Right lung (tissue), 10 donors: ENCODE measurements at places on chromosomes 5 and 9.

DNA sequence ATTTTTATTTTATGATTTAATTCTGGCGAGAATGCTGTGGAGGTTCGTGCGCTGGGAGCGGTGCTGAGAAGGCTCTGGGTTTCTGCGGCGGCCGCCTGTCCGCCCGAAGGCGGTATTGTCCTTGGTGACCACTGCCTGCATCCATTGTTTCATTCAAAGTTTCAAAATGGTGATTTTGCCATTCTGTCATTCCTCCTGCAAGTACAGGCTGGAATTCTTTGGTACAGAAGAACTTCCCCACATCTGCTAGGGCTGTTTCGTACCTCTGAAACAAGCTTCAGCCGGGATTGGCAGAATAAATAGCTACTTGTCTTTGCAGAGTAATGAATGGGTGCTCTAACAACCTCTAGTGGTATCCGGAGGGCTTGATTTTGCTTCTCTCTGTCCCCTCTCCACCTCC is 112.6 kb upstream of the CACNA1B start:
- DNase-seq = no peak

DNA sequence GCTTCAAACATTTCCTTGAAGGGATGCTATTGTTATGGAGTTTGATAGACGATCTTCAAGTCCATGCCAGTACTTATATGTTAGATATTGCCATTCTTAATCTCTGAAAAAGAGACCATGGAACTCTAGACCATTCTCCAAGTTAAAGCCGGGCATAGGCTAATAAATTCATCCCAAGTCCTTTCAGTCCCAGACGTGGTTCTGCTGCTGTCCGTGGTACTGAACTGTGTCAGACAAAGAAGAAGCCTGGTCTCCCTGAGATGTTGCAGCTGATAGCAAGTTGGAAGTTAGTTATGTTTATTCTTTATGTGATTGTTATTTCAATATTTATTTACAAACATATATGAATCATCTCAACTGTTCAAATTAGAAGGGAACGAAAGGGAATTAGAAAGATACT is 158.7 kb downstream of the NMUR2 start:
- DNase-seq = peak; percentile 15

DNA sequence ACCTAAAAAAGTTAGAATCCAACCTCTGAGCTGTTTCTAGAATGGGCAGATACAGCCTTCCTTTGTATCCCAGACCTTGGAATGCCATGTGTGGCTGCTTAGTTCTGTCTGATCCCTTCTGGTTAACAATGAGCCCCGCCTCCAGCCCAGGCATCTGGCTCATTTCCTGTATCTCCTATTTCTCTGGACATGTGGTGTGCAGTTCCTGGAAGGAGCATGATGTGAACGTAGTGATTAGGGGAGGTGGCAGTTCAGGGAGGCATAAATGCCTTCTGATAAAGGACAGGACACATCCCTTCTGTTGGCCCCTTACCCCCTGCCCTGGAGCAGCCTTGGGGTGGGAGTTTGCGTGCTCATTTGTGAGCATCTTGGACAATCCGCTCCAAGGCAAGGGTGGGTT is 243.0 kb downstream of the ZSWIM6 start:
- no peak for DNase-seq

DNA sequence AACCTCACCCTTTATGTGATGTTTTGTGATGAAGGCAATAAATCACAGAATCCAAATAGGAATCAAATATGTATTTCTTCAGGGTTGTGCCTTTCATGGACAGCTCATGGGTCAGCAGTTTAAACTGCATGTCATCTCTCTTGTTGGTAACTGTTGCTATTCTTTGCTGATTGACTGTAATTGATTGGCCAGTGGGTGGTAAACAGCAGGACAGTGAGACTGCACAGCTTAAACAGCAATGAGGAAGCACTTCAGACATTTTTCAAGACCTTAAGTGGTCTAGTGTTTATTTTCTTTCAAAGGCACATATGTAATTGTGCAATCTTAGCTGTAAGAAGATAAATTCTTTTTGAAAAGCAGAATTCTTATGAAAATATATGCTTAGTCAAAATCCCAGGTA is 260.5 kb downstream of the COX7C start:
- no peak for DNase-seq

DNA sequence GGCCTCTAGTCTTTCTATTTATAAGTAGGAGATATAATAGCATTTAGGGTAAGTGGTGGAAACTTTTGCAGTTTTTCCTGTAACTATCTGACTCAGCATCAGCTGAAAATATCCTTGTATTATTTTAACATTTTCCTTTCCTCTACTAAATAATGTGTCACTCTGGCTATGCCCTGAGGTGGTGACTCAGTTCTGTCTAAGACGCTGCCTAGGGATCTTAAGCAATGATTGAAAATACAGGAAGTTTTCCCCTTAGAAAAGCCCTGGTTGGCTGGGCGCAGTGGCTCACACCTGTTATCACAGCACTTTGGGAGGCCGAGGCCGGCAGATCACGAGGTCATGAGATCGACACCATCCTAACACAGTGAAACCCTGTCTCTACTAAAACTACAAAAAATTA is 9.3 kb upstream of the EDIL3 start:
- no peak for DNase-seq

- no peak for DNase-seq
Measured at GRCh38 chr5:157486861-157487260, 26.8 kb downstream of the NIPAL4 start.

DNA sequence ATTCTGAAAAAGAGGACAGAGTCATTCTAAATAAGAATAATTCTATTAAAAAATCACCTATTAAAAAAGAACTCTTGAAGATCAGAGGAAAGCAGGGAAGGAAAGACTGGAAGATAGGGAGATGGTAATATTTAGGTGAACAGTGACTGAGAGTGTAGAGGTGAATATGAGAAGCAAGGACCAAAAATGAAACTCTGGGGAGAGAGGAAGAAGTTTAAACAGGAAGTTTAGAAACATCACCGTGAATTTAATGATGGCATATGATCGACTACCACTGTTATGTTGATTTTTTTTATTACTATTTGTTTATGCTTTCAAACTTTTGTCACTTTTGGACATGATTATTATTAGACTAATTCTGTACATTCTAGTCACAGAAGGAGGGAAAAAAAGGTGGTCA is 1.7 kb upstream of the SPINK6 start:
- DNase-seq = no peak

DNA sequence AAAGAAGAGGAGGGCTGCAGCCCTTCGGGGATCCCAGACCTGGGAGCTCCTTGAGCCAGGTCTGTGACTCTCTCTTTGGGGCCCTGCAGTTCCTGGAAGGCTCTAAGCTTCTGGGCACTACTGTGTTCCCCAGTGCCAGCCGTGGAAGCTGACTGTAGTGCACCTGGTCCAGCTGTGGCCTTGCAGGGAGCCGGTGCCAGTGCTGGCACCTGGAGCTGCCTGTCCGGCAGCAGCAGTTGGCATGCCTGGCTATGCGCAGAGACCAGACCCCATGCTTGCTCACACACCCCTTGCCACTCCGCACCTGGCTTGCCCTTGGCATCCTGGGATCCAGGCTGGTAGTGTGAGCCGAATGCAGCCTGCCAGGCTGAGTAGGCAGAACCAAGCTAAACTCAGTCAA is 91.0 kb upstream of the PUM3 start:
- DNase-seq = no peak

DNA sequence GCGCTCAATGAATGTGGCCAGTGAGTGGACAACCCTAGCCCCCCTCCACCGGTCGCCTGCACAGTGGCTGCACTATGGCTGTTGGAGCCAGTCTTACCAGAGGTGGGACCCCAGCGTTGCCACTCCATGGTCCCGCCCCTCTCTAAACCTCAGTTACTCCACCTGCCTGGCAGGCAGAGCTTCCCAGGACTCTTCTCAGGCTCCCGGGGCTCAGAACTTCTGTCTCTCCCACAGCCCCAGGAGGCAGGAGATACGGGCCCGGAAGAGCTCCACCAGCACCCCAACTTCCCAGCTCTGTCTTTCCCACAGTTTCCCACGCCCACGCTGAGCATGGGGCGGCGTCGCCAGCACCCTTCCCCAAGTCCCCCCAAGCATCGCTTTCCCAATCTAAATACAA is 975 bp downstream of the RASGEF1C start:
- DNase-seq = no peak

GRCh38 chr9:74742191-74742790 is 145.4 kb downstream of the TRPM6 start:
- DNase-seq = no peak

- no peak for DNase-seq
Measured at GRCh38 chr5:109334056-109334455, 75.7 kb downstream of the PJA2 start.

DNA sequence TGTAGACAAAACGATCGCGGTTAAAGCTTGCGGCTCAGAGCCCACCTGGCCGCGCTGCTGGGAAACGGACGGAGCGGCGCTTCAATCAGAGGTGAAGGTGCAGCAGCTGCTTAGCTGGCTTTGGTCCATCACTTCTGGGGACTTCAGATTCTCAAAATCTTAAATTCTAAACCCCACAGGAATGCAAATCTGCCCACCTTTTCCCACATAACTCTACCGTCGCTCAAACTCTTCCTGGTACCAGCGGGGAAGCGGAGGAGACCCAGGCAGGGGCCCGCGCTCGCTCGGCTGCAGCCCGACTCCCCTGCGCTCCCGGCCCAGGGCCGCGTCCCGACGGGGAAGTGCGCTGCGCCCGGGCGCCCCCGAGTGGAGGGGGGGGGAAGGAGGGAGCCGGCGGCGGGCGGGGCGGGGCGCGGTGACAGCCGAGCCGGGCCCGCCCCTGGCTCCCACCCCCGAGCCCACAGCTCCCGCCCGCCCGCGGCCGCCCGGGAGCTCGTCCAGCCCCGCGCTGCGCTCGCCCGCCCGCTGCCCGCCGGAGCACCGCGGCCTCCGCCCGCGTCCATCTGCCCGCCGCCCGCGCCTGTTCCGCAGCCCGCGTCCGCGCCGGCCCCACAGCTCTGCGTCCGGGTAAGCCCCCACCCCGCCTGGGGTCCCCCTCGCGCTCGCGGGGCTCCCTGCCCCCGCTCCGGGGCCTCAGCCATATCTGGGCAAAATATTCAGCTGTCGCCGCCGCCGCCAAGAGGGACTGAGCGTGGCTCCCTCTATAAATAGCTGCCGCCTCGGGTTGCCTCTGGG is at the start of gene TMOD1:
Gene TMOD1 (plus strand): TSS at position 490 of the 795 bp plus-strand sequence. CDS start 22,523 bp downstream, outside the sequence.
- DNase-seq = peak; percentile 14

GRCh38 chr5:39531306-39531705 is 106.5 kb upstream of the DAB2 start:
- DNase-seq = no peak

DNA sequence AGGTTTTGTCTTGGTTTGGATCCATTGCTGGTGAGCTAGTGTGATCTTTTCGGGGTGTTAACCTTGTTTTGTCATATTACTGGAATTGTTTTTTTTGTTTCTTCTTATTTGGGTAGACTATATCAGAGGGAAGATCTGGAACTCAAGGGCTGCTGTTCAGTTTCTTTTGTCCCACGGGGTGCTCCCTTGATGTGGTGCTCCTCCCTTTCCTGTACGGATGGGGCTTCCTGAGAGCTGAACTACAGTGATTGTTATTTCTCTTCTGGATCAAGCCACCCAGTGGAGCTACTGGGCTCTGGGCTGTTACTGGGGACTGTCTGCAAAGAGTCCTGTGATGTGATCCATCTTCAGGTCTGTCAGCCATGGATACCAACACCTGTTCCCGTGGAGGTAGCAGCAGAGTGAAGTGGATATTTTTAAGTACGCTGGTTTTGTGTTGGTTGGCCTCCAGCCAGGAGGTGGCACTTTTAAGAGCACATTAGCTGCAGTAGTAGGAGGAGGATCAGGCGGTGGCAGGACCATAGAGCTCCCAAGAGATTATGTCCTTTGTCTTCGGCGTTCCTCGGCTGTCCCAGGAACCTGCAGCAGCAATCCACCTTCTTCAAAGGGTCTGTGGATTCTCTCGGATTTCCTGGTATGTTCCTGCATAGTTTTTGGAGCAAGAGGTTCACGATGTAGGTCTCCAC is 27.2 kb downstream of the SCAMP1 start:
- no peak for DNase-seq

- DNase-seq = no peak
Measured at GRCh38 chr5:138149530-138149929, 10.3 kb upstream of the NME5 start.

DNA sequence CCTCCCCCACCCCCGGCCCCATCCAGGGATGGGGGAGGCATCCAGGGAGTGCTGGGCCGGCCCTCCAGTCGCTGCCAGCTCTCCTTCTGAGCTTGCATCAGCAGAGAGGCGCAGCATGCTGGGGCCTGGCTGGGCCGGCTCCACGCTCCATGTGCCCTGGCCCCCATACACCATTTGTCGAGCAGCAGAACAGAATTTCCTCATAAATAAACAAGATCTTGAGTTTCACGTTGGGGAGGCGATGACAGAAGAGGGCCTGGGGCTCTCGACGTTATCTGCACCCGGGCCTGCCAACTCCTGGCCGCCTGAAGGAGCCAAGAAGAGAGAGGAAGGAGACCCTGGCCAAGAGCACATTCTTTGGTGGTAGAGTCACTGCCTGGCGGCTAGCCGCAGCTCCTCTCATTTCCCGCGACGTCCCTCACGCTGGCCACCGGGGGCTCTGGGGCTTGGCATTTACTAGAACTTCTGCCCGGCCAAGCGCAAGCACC is 177.0 kb downstream of the FGF18 start:
- DNase-seq = peak; percentile 92

GRCh38 chr9:8643896-8644295 is 844.3 kb upstream of the DMAC1 start:
- no peak for DNase-seq

- peak; percentile 82 for DNase-seq
Measured at GRCh38 chr5:141508798-141509611, 20.1 kb downstream of the PCDHGC5 start.

DNA sequence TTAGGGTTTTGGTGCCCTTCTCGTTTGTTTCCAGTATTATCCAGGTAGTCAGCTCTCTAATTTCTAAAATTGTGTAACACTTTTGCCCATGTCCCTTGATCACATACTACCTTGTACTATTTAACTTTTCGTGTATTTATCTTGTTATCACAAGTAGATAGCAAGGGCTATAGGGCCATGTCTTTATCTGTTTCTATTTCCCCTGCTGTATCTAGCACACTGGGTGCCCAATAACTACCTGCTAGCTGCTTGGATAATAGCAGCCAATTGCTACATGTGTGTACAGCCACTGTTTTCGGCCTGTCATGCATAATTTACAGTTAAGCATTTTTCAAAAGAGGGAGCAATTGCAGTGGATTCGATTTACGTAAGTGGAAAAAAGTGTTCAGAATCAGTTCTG is 64.8 kb upstream of the TNFAIP8 start:
- no peak for DNase-seq

DNA sequence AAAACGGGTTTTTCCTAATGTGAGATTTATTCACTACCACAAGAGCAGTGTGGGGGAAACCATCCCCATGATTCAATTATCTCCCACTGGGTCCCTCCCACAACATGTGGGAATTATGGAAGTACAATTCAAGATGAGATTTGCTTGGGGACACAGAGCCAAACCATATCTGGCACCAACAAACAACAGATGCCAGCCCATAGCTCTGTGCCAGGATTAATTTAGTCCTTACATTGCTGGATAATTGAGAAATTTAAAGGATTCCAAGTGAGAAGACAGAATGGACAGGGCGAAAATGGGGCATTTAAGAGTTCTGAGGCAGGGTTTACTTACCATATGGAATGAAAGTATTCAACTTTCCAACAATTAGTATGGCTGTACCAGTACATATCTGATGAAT is 30.8 kb upstream of the DNAH5 start:
- no peak for DNase-seq

GRCh38 chr5:122415030-122415800 is 103.2 kb downstream of the SNCAIP start:
- no peak for DNase-seq

GRCh38 chr9:120402741-120403542 is 177.0 kb downstream of the CDK5RAP2 start:
- DNase-seq = no peak
